ENCODE measurements at places on chromosomes 12 and 14. TPM values are rescaled to one million over a fixed set of nuclear protein-coding genes. Genes with fewer than 3 reads are reported as not detected.

EIF2S3B gene
- total RNA-seq, result 0.87 TPM

PARPBP gene
- 23.6 TPM for total RNA-seq

FBLN5 gene
- total RNA-seq, result 49.5 TPM

MGP gene
- 3.5 TPM for total RNA-seq

ETFBKMT gene
- 3.5 TPM for total RNA-seq

PSMA3 gene
- 146 TPM for total RNA-seq

DNAJC22 gene
- 3.3 TPM for total RNA-seq

ARHGEF25 gene
- 24.4 TPM for total RNA-seq

SERPINA6 gene
- not detected for total RNA-seq

GALNT16 gene
- 4.6 TPM for total RNA-seq

SLC39A9 gene
- 116 TPM for total RNA-seq

SLC5A8 gene
- not detected for total RNA-seq

SCNN1A gene
- not detected for total RNA-seq

Data from smooth muscle cell of trachea (primary cell).